Renal cortex interstitium (tissue), 15 donors: ENCODE measurements at places on chromosomes 3 and 15. TPM values are rescaled to one million over a fixed set of nuclear protein-coding genes. Genes with fewer than 3 reads are reported as not detected.

Gene CYP8B1
- polyA plus RNA-seq = 1.4 TPM

Gene SCN11A
- 1.0 TPM for polyA plus RNA-seq

Gene UBP1
- polyA plus RNA-seq = 92.3 TPM

Gene ECE2
- not detected for polyA plus RNA-seq

Gene TGM4
- polyA plus RNA-seq = 0.18 TPM

Gene SERINC4
- 0.49 TPM for polyA plus RNA-seq

GRCh38 chr3:194690501-194691372, 5.1 kb downstream of the FAM43A start:
- no peak for DNase-seq

- no peak for DNase-seq
Measured at GRCh38 chr3:152621006-152621868, 213.7 kb upstream of the P2RY1 start.

- DNase-seq = no peak
Measured at GRCh38 chr3:167887096-167887495, 151.6 kb downstream of the SERPINI1 start.

- DNase-seq = no peak
Measured at GRCh38 chr3:87161417-87161816, 65.7 kb upstream of the CHMP2B start.

- DNase-seq = no peak
Measured at GRCh38 chr3:182041668-182042291, 330.1 kb downstream of the SOX2 start.

- no peak for DNase-seq
Measured at GRCh38 chr3:170425491-170426239, 7.0 kb downstream of the CLDN11 start.

- DNase-seq = no peak
Measured at GRCh38 chr15:101394056-101394630, 95.4 kb downstream of the PCSK6 start.

DNA sequence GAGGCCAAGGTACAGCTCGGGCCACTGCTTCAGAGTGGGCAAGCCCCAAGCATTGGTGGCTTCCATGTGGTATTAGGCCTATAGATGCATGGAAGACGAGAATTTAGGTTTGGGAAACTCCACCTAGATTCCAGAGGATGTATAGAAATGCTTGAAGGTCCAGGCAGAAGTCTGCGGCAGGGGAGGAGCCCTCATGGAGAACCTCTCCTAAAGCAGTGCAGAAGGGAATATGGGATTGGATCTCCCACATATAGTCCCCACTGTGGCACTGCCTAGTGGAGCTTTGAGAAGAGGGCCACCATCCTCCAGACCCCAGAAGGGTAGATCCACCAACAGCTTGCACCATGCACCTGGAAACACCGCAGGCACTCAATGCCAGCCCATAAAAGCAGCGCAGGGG, 48.1 kb upstream of the XXYLT1 start:
- DNase-seq = no peak

- DNase-seq = no peak
Measured at GRCh38 chr3:72836923-72837322, 11.3 kb downstream of the SHQ1 start.

DNA sequence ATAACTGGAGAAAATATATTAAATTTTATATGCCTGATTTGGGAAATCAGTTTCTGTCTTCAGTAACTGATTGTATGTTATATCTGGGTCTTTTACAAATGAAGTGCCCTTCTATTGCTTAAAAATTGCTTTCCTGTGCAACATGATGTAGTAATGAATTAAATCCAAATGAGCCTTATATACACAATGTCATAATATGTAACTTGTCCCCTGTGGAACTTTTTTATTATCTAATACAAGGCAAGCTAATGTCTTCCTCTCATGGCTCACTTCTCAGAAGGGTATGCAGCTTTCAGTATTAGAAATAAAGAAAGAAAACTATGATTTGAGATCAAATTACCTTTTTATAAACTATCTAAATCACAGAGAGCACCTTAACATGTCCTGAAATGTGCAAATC, 248.9 kb downstream of the NAALADL2 start:
- DNase-seq = no peak

GRCh38 chr3:119604878-119605277, 7.2 kb downstream of the PLA1A start:
- no peak for DNase-seq

DNA sequence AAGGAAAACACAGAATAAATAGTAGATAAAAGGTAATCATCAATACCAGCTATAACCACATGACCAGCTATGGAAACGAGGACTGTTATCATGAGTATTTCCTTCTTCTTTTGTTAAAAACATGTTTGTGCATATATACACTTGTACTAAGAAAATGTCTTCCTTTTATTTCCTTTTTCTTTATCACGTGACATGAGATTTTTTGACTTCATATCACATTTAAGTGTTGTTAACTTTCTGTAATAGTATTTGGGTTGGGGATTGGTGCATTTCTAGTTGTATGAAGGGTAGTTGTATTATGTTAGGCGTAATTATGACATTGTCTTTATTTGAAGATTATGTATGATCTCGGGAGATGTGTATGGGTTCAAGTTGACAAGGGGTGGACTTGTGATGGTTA, 278.5 kb upstream of the ZNF385D start:
- no peak for DNase-seq

GRCh38 chr3:48305396-48305795, 28.1 kb downstream of the SPINK8 start:
- DNase-seq = no peak

DNA sequence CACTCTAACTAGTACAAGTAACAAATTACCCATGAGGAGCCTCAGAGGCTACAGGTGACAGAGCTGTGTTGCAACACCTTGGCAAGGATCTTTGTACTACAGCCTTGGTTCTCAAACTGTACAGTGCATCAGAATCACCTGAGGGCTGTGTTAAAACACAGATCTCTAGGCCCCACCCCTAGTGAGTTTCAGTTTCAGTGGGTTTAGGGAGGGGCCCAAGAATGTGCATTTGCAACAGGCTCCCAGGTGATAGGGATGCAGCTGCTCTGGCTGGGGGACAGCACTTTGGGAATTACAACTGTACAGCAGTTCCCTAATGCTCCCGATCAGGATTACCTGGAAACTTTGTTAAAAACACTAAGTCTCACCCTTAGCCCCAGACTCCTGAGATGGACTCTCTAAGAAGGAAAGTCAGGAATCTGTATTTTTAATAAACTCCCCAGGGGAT, 66.1 kb upstream of the NR2F2 start:
- no peak for DNase-seq
